ENCODE measurements at places on chromosomes 5 and 9.

DNA sequence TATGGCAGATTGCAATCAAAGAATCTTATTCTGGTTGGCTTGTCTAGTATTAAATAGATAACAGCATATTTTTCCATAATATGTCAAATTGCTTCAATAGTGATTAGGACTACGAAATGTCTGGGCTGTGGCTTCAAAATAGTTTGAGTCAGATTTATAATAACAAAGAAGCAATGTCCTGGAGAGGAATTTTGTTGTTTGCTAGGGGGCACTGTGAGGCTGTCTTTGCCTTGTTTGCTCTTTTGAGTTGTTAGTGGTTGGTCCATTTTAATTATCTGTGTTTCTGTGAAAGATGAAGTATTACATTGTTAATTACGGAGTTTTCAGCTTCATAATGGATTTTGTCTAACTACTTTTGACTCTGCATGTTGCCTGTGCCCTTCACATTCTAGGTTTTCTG lies 713.6 kb downstream of the TLE4 start:
- H3K4me3 ChIP-seq = no peak overlapping the region
- no peaks in the 10 kb centered on the region for H3K4me1 ChIP-seq
- H3K27ac ChIP-seq = no peak overlapping the region
- H3K36me3 ChIP-seq = no peaks in the 10 kb centered on the region
- H3K27me3 ChIP-seq = no peaks in the 10 kb centered on the region

- H3K27ac ChIP-seq = no peak overlapping the region
- DNase-seq = no peak
Measured at GRCh38 chr5:164728733-164729132, 1223.3 kb downstream of the MAT2B start.

- no peak overlapping the region for H3K4me3 ChIP-seq
- H3K36me3 ChIP-seq = no peaks in the 10 kb centered on the region
- H3K4me1 ChIP-seq = no peaks in the 10 kb centered on the region
- no peak for DNase-seq
- H3K27me3 ChIP-seq = peaks cover 17% of the 10 kb centered on the region
- no peak overlapping the region for H3K27ac ChIP-seq
Measured at GRCh38 chr9:88971131-88971960, 19.9 kb upstream of the S1PR3 start.

DNA sequence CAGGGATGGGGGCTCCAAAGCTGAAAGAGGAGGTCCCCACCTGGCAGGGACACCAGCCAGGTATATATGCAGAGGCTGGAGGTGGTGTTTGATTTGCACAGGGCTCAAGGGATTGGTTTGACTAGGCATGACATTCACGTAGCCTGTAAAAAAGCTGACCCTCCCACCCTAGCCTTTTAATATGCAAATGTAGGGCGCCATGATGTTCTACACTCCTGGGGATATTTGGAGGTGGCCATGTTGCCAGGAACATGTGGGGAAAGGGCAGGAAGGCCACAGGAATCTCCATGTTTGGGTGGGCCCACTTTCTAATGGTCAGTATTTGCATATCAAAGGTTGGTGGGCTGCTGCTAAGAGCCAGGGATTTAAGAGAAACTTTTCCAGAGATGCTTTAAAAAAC lies 12.0 kb upstream of the THG1L start:
- H3K27ac ChIP-seq = no peak overlapping the region
- H3K36me3 ChIP-seq = peaks cover 7% of the 10 kb centered on the region
- H3K27me3 ChIP-seq = no peaks in the 10 kb centered on the region

DNA sequence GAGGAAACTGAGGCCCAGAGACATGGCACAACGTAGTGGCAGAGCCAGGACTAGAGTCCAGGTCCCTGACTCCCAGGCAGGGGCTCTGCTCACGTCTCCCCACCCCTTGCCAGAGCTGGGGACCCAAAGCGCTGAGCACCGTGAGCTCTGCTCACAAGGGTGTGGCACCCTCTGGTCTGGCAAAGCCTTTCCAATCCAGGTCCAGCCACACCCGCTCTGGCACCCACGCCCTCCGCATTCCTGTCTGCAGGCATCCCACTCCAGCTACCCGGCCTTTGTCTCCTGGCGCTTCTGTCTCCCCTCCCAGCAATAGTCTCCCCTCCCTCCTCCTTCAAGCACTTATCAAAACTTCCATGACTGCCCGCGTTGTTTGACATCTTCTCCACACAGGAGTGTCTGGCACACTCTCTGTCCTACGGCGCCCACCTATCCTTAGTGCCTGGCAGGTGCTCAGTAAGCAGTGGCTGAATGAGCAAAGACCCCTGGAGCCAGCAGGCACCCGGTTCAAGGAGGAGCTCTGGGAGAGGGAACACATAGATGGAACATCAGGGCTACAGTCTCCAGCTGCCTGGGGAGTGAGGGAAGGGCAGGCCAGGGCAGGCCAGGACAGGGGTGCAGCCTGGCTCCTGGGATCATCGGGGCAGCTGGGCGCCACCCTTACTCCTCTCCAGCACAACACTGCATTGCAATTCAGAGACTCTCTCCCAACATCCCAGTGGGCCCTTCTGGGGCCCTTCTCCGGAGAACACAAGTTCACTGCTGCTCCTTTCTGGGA lies 12.0 kb downstream of the HIGD2A start:
- peak overlapping the region; percentile 31 for H3K27ac ChIP-seq
- peaks cover 9% of the 10 kb centered on the region for H3K4me1 ChIP-seq
- H3K36me3 ChIP-seq = no peaks in the 10 kb centered on the region
- H3K27me3 ChIP-seq = no peaks in the 10 kb centered on the region
- no peak for DNase-seq

DNA sequence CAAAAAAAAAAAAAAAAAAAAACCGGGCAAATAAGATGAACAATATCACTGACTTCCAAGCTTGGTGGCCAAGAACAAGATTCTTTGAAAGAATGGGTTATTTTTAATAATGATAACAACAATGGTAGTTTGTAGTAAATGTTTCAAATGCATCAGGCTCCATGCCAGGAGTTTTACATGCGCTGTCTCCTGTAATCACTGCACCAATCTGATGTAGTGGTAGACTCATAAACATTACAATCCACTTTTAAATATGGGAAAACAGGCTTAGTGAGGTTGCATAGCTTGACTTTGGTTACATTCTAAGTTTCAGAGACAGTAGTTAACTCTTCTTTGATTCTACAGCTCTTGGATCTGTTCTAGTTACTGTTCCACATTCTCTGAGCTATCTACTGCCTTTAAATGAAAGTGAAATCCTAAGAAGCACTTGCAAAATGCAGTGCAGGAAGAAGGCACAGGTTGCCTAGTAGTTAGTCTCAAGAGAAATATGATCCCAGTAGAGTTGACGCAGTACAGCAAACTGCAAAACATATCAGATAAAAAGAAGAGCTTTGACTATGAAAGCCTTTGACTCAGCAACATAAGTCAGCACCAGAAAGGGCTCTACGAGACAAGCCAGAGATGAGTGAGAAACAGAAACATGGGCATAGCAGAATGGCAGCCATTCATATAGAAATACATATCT lies 62.1 kb downstream of the PDE4D start:
- H3K4me3 ChIP-seq = no peak overlapping the region
- H3K27me3 ChIP-seq = peaks cover 7% of the 10 kb centered on the region
- no peaks in the 10 kb centered on the region for H3K4me1 ChIP-seq

DNA sequence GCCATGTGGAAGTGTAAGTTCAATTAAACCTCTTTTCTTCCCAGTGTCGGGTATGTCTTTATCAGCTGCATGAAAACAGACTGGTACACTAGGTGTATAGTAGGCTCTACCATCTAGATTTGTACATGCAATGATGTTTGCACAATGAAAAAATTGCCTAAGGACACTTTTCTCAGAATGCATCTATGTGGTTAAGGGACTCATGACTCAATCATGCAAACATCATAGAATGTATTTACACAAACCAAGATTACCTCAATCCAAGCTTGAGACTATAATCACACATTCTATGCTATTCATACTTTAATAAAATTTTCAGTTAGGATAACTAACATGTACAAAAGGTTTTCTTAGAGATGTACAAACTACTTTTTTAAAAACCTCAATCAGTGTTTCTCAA lies 1164.5 kb downstream of the CDH12 start:
- no peaks in the 10 kb centered on the region for H3K4me1 ChIP-seq
- no peak overlapping the region for H3K4me3 ChIP-seq
- H3K27ac ChIP-seq = no peak overlapping the region
- no peaks in the 10 kb centered on the region for H3K27me3 ChIP-seq

DNA sequence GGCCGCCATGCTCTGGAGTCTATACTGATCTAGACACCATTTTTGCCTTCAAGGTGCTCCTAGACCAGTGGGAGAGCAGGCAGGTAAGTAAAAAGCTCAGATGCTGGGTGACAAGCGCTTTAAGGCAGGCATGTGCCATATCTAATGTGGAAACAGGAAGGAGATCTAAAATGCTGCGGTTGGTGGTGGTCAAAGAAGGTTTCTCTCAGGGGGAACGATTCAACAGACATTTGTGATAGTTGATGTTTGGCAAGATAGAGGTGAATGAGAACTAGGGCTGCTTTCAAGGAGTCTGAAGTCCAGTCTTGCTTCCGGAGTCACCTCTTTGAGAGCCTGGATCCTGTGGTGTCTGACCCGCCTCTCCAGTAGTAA lies 146.2 kb upstream of the KLF4 start:
- H3K4me1 ChIP-seq = peaks cover 11% of the 10 kb centered on the region
- H3K4me3 ChIP-seq = no peak overlapping the region
- H3K27me3 ChIP-seq = peaks cover 41% of the 10 kb centered on the region
- no peaks in the 10 kb centered on the region for H3K36me3 ChIP-seq

DNA sequence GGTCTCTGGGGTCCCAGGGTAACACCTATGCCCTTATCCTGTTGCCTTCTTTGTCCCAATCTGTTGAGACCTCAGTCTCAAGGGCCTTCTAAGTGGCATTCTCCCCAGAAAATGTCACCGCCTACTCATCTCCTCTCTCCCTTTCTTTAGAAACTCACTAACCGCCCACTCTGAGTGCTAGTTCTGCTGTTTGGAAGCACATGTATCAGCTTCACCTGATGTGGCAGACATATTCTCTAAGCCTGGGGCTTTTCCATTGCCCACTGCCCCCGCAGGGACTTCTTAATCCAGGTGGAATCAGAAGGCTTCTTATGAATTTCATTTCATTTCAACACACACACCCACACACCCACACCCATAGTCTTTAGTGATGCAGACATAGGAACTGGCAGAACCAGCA lies 165.1 kb downstream of the ASTN2 start:
- no peaks in the 10 kb centered on the region for H3K4me1 ChIP-seq
- no peak overlapping the region for H3K4me3 ChIP-seq
- DNase-seq = no peak

DNA sequence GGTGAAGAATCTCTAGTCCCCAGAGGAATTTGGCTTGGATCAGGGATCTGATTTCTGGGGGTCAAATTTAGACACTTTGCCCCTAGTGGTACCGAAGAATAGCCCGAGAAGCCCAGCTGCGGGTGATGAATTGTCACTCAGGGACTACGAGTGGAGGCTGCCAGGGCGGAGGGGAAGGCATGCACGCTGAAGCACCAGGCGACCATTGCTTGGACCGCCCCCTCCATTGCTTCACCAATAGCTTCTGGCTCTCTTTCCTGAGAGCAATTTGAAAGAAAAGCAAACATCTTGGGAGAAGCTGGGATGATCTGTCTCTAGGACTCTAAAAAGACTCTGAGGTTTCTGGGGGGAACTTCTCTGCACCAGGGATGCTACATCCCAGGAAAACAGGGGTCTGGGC lies 137.6 kb downstream of the CRB2 start:
- no peak for DNase-seq
- H3K27me3 ChIP-seq = no peaks in the 10 kb centered on the region
- H3K4me1 ChIP-seq = no peaks in the 10 kb centered on the region
- H3K36me3 ChIP-seq = no peaks in the 10 kb centered on the region

- H3K36me3 ChIP-seq = no peaks in the 10 kb centered on the region
- no peak for DNase-seq
- no peak overlapping the region for H3K4me3 ChIP-seq
- H3K4me1 ChIP-seq = peaks cover 25% of the 10 kb centered on the region
- no peaks in the 10 kb centered on the region for H3K27me3 ChIP-seq
Measured at GRCh38 chr5:176355400-176356178, 6.0 kb downstream of the KIAA1191 start.

DNA sequence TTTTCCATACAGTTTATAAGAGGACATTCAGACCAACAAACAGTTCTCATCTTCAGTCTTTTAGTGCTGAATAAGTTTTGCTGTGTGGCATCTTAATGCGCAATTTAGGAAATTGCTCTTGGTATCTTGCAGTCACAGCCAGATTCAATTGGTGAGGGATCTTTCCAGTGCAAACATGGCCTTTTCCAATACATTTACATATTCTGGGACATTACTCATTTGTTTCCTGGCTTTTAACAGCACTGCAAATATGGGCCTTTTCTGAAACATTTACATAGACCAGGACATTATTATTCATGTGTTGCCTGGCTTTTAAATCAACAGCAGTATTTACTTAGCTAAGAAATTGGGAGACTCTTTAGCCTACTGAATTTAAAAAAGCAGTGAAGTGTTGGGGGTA lies 22.7 kb downstream of the ANKRD33B start:
- H3K36me3 ChIP-seq = peaks cover 9% of the 10 kb centered on the region
- H3K27ac ChIP-seq = no peak overlapping the region
- H3K27me3 ChIP-seq = peaks cover 7% of the 10 kb centered on the region
- DNase-seq = no peak
- H3K4me3 ChIP-seq = no peak overlapping the region

- no peaks in the 10 kb centered on the region for H3K27me3 ChIP-seq
- H3K4me3 ChIP-seq = no peak overlapping the region
- H3K36me3 ChIP-seq = no peaks in the 10 kb centered on the region
- no peak for DNase-seq
- H3K27ac ChIP-seq = no peak overlapping the region
- no peaks in the 10 kb centered on the region for H3K4me1 ChIP-seq
Measured at GRCh38 chr5:108634010-108634616, 113.6 kb upstream of the FER start.

DNA sequence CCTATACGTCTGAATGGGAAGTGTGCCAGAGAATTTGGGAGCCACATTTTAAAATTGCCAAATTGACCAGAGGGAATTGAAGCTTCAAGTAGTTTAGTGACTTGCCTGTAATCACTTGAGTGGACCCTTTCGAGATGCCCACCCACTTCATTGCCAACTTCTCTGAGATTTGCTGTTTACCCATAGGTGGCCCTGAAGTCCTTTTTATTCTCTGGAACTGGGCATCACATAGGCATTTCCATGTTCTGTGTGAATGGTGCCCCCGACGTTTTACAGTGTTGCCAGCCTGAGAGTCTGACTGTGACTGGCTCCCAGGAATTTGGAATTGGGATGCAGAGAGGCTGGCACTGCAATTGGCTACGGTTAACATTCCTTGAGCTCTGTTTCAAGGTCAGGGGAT lies 158.6 kb downstream of the SEMA6A start:
- H3K4me3 ChIP-seq = no peak overlapping the region
- no peaks in the 10 kb centered on the region for H3K4me1 ChIP-seq
- no peak overlapping the region for H3K27ac ChIP-seq
- H3K36me3 ChIP-seq = peaks cover 22% of the 10 kb centered on the region

GRCh38 chr5:3220638-3221288 lies 374.9 kb upstream of the IRX1 start:
- no peak overlapping the region for H3K4me3 ChIP-seq
- no peaks in the 10 kb centered on the region for H3K36me3 ChIP-seq
- no peaks in the 10 kb centered on the region for H3K4me1 ChIP-seq
- H3K27ac ChIP-seq = no peak overlapping the region

Measured in naive thymus-derived CD8-positive, alpha-beta T cell (primary cell).